ENCODE measurements at places on chromosomes 3 and 15.

GRCh38 chr3:115660646-115661337, 37.5 kb downstream of the GAP43 start:
- no peak for DNase-seq

- no peak for DNase-seq
These were observed 134.8 kb upstream of the ANKRD28 start for GRCh38 chr3:15932348-15933300.

GRCh38 chr15:57596978-57597377, 5.3 kb downstream of the MYZAP start:
- no peak for DNase-seq

DNA sequence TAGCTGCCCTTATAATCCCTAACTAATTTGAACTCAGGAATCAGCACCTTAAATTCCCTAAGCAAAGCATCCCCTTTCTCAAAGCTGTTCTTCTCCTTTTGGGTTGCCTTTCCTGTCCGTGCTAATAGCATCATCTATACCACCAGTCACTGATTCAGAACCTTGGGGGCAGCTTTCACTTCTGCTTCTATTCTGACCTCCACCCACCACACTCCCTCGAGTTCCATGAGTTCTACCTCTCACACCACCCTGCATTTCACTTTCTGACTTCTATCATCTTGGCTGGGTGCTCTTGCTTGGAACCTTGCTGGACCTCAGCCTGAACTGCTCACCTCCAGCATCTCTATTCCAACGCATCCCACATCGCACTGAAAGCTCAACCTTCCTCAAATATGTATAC, 55.4 kb upstream of the KCNMB2 start:
- no peak for DNase-seq

DNA sequence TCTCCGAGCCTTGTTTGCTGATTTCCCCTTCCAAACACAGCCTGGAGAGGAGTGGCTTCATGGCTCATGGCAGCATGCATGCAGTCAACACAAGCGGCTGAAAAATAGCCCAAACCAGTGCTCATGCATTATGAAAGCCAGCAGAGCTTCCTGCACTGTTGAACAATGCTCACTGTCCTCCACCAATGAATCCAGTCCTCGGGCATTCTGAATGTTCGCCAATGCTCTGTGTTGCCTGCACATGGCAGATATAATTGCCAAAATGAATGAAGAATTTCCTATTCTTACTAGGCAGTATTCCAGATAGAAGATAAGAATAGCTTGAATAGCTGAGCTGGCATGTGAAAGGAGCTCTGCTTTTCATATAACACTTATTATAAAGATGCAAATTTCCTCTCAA, 252.7 kb downstream of the ROBO1 start:
- no peak for DNase-seq

- DNase-seq: no peak
These were observed 19.1 kb upstream of the GJD2 start for GRCh38 chr15:34773917-34774316.

DNA sequence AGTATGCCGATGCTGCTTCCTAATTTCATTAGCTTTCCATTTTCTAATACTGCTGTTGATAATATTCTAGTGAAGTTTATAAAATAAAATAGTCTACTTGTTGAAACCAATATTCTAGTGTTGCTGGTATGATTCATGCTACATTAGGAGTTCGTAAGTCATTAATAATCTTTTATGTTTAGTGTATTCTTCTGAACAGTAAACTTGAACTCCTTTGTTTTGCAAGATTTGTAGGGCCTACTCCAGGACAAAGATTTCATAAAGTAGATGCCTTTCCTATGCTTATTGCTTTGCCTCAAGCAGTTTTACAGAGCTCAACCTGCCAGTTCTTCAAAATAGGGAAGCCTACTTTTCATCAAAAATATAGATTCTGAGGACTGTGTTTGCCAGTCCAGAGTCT, 111.5 kb downstream of the RSRC1 start:
- DNase-seq: no peak

DNA sequence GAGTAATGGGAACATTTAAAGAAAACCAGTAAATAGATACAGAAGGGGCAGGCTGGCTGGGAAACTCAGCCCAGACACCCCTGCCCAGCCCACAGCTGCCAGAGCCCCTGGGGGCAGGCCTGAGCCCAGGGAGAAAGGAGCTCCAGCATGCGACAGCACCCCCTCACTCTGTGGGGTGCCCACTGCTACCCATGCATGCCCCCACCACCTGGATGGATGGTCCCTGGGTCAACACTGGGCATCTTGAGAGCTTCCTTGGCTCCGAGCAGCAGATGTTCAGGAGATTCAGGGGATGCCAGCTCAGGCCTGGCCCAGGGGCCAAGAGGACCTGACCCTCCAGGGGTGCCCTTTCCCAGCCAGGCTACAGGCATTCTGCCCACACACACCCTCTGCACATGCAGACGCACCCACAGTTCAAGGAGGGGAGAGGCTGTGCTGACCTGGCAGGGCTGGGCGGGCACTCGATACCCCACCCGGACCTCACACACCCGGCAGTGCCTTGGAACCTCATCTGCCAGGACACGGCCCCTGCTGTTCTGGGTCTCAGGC, 31.5 kb downstream of the PTH1R start:
- no peak for DNase-seq

- DNase-seq: no peak
These were observed 17.3 kb downstream of the SNAPC5 start for GRCh38 chr15:66480267-66480666.

DNA sequence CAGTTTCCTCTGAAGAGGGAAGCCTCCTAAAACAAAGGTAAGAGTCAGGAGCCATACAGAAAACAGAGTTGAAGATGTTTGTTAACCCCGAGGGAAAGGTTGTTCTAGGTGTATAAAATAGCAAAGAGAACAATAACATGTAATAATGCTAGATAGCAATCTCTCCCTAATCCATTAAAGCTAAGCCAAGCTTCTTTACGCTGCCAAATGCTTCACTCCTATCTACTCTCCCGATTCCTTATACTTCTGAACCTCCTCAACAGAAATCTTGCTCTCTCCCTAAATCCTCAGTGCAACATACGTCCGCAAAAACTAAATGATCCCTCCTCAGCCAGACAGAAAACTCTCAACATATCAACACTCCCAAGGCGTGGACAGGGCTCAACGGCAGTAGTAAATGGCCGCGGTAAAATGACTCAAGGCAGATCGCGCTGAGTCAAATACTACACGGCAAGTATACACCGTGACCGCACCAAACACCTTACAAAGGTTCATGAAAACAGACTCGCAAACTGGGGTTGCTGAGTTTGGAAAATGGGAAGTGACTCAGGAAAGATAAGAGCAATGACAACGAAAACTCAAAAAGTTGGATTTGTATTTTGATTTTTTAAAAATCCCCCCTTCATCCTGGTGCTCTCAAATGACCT, 682 bp downstream of the CLDND1 start:
- DNase-seq: peak; percentile 46

DNA sequence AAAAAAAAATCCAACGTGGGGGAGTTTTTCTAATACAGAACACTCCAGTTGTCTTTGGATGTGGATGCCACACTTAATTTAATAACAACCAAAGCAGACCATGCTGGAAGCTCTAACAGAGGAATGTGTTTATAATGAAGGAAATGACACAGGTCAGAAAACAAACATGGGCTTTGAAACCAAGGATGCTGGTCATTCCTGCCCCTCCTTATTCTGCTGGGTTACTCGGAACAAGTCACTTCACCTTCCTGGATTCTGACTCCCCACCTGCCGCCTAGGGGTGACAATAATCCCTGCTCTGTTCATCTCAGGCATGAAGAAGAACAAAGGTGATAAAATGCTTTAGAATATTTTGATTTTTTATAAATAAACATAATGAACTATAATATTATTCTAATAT, 240.9 kb upstream of the ADAMTS9 start:
- DNase-seq: no peak
